ENCODE measurements at places on chromosomes 6 and 20. TPM values are rescaled to one million over a fixed set of nuclear protein-coding genes. Genes with fewer than 3 reads are reported as not detected.

MTFR2 gene
- total RNA-seq = 2.7 TPM

GRCh38 chr20:24296477-24297261 lies 172.8 kb upstream of the SYNDIG1 start:
- H3K27me3 ChIP-seq = no peaks in the 10 kb centered on the region
- no peaks in the 10 kb centered on the region for H3K36me3 ChIP-seq
- H3K4me3 ChIP-seq = no peak overlapping the region

TMEM239 gene
- not detected for total RNA-seq

DNA sequence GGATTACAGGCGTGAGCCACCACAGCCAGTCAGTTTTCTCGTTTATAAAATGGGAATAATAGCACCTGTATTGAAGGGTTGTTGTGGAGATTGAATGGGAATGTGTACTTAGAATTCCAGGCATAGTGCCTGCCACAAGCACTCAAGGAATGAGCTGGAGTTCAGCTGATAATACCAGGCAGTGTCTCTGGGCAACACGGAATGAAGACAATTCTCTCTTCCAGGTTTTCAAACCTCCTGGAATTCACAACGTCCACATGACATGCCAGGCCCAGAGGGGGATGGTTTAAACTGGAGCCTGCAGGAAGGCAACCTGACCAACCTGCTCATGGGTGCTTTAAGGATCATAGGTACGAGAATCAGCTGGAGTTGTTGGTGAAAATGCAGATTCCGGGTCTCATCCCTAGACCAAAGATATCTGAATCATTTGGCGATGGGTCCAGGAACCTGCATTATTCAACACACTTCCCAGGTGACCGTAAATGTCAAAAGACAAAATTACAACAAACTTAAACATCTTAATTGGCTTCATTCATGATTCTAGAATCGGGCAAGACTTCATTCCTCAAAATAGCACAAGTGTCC lies 1.9 kb upstream of the PTPN1 start:
- no peak overlapping the region for H3K27ac ChIP-seq
- H3K4me1 ChIP-seq = no peaks in the 10 kb centered on the region
- no peaks in the 10 kb centered on the region for H3K27me3 ChIP-seq
- DNase-seq = no peak
- no peaks in the 10 kb centered on the region for H3K36me3 ChIP-seq
- H3K4me3 ChIP-seq = no peak overlapping the region

DNA sequence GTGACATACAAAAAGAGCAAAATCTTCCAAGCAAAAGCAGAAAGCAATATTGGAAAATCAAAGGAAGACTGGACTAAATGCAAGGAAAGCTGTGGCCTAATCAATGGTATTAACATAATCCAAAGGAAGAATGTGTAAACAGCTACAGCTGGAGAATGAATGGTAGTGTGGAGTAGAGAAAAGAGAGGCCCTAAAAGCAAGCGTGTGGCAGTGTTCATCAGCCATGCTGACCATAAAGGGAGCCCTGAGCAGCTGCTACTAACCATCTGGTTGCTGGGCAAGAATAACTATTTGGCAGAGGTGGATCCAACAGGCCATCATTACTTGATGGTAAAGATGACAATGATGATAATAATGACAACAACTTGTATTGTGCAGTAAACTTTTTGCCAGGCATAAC lies 148.5 kb upstream of the BEND6 start:
- H3K27me3 ChIP-seq = no peaks in the 10 kb centered on the region
- H3K4me3 ChIP-seq = no peak overlapping the region
- no peak for DNase-seq
- H3K36me3 ChIP-seq = no peaks in the 10 kb centered on the region

DNA sequence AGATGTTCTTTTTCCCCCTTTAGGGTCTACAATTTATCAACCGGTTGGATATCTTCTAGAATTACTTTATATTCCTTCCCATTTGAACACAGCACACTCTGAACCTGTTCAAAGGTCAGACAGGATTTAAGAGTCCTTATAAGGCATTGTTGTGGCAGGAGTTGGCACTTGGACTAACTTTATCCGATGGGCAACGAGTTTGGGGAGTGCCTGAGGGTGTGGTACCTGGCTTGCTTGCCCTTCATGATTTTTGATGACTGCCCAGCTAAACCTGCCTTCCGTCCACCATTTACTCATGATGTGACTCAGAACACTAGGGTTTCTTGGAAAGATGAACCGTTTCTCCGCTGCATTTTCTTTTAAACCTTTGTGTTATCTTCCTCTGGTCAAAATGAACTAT lies 285.2 kb downstream of the FOXC1 start:
- no peaks in the 10 kb centered on the region for H3K27me3 ChIP-seq
- H3K36me3 ChIP-seq = no peaks in the 10 kb centered on the region
- peak; percentile 56 for DNase-seq
- no peak overlapping the region for H3K4me3 ChIP-seq
- peak overlapping the region; percentile 7 for H3K27ac ChIP-seq
- H3K4me1 ChIP-seq = no peaks in the 10 kb centered on the region

THBD gene
- 12.9 TPM for total RNA-seq

DNA sequence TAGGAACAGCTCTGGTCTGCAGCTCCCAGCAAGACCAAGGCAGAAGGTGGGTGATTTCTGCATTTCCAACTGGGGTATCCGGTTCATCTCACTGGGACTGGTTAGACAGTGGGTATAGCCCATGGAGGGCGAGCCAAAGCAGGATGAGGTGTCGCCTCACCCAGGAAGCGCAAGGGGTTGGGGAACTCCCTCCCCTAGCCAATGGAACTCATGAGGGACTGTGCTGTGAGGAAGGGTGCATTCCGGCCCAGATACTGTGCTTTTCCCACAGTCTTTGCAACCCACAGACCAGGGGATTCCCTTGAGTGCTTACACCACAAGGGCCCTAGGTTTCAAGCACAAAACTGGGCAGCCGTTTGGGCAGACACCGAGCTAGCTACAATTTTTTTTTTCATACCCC lies 21.8 kb downstream of the HDDC2 start:
- DNase-seq = no peak
- no peak overlapping the region for H3K4me3 ChIP-seq
- no peaks in the 10 kb centered on the region for H3K27me3 ChIP-seq

GRCh38 chr6:13807696-13808095 lies 6.7 kb downstream of the MCUR1 start:
- DNase-seq = no peak
- no peaks in the 10 kb centered on the region for H3K36me3 ChIP-seq
- no peak overlapping the region for H3K27ac ChIP-seq
- H3K4me3 ChIP-seq = no peak overlapping the region
- peaks cover under 1% of the 10 kb centered on the region for H3K4me1 ChIP-seq
- H3K27me3 ChIP-seq = no peaks in the 10 kb centered on the region

DNA sequence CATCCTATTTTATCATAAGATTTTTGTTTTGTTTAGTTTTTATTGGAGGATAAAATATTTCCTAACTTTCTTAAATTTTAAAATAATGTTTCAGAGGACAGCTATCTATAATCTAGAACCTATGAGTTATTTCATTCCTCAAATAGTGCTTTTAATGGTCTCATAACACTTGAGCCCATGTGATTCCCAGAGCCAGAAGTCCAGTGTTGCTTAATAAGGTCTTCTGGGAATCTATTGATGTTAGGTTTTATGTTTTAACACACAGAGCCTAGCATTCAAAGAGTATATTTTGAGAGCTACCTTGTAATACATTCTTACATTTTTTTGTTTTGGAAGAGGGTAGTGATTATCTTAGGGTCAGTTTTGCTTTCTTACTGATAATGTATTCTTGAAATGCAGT lies 200.2 kb downstream of the CENPW start:
- H3K27ac ChIP-seq = no peak overlapping the region
- DNase-seq = no peak
- H3K27me3 ChIP-seq = no peaks in the 10 kb centered on the region
- H3K36me3 ChIP-seq = no peaks in the 10 kb centered on the region
- no peaks in the 10 kb centered on the region for H3K4me1 ChIP-seq
- no peak overlapping the region for H3K4me3 ChIP-seq

- no peak overlapping the region for H3K4me3 ChIP-seq
- no peak overlapping the region for H3K27ac ChIP-seq
- H3K27me3 ChIP-seq = peaks cover 15% of the 10 kb centered on the region
- H3K36me3 ChIP-seq = no peaks in the 10 kb centered on the region
- DNase-seq = no peak
- peaks cover 23% of the 10 kb centered on the region for H3K4me1 ChIP-seq
These were observed 13.6 kb downstream of the TNXB start for GRCh38 chr6:32095338-32096086.

PLA2G7 gene
- total RNA-seq = 0.66 TPM

DNA sequence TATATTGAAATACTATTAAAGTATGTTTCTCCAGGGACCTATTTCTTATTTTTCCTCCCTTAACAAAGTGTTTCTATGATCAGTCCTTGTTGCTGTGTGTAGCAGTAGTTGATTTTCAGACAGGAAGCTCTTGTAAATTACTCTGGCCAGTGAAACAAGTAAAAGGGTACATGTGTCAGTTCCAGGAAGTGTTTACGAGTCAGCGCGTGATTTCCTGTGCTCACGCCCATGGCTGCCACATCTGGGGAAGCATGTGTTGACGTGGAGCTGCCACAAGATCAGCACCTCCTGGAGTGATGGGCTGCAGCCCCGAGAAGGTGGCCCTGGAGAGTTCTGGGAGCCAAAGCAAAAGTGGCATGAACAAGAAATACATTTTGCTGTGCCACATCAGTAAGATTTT lies 38.6 kb upstream of the GGTLC1 start:
- no peaks in the 10 kb centered on the region for H3K27me3 ChIP-seq
- no peak overlapping the region for H3K4me3 ChIP-seq
- peak overlapping the region; percentile 14 for H3K27ac ChIP-seq
- H3K4me1 ChIP-seq = no peaks in the 10 kb centered on the region

SHLD1 gene
- 8.4 TPM for total RNA-seq

DNA sequence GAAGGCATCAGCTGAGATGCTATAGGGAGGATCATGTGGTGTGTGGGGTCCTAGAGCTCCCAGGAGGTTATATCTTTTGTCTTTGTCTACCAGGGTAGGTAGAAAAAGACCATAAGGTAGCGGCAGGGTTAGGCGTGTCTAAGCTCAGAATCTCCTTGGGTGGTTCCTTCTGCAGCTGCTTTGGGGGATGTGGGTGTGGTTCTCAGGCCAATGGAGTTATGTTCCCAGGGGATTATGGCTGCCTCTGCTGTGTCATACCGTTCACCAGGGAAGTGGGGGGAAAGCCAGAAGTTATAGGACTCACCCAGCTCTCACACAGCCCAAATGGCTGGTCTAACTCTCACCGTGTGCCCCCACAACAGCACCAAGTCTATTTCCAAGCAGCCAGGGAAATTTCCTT lies 107.4 kb upstream of the ADGRB3 start:
- H3K27ac ChIP-seq = no peak overlapping the region
- H3K36me3 ChIP-seq = no peaks in the 10 kb centered on the region
- DNase-seq = no peak
- H3K27me3 ChIP-seq = no peaks in the 10 kb centered on the region
- H3K4me1 ChIP-seq = no peaks in the 10 kb centered on the region

GRCh38 chr6:152879681-152880080 lies 103.2 kb downstream of the FBXO5 start:
- H3K27me3 ChIP-seq = no peaks in the 10 kb centered on the region
- no peaks in the 10 kb centered on the region for H3K4me1 ChIP-seq
- H3K4me3 ChIP-seq = no peak overlapping the region
- H3K27ac ChIP-seq = no peak overlapping the region
- DNase-seq = no peak
- H3K36me3 ChIP-seq = no peaks in the 10 kb centered on the region

GRCh38 chr20:21136015-21136732 lies 10.3 kb downstream of the KIZ start:
- H3K4me1 ChIP-seq = no peaks in the 10 kb centered on the region
- H3K36me3 ChIP-seq = no peaks in the 10 kb centered on the region
- DNase-seq = no peak
- no peaks in the 10 kb centered on the region for H3K27me3 ChIP-seq

PLCB1 gene
- total RNA-seq = 8.4 TPM

GRCh38 chr6:137637121-137637520 lies 142.9 kb upstream of the OLIG3 start:
- no peaks in the 10 kb centered on the region for H3K27me3 ChIP-seq
- H3K36me3 ChIP-seq = no peaks in the 10 kb centered on the region
- no peak overlapping the region for H3K4me3 ChIP-seq
- no peak for DNase-seq
- no peaks in the 10 kb centered on the region for H3K4me1 ChIP-seq
- H3K27ac ChIP-seq = no peak overlapping the region

- H3K27me3 ChIP-seq = no peaks in the 10 kb centered on the region
- no peaks in the 10 kb centered on the region for H3K36me3 ChIP-seq
- no peak for DNase-seq
- H3K4me1 ChIP-seq = no peaks in the 10 kb centered on the region
These were observed 156.4 kb upstream of the SYNCRIP start for GRCh38 chr6:85798931-85799652.

SPATS1 gene
- total RNA-seq = not detected

- no peaks in the 10 kb centered on the region for H3K36me3 ChIP-seq
- H3K4me3 ChIP-seq = no peak overlapping the region
- DNase-seq = no peak
- H3K27ac ChIP-seq = no peak overlapping the region
- no peaks in the 10 kb centered on the region for H3K4me1 ChIP-seq
These were observed 16.9 kb downstream of the KCNK15 start for GRCh38 chr20:44762466-44763140.

RIMS4 gene
- total RNA-seq = not detected

TRIM31 gene
- 38.2 TPM for total RNA-seq

DNA sequence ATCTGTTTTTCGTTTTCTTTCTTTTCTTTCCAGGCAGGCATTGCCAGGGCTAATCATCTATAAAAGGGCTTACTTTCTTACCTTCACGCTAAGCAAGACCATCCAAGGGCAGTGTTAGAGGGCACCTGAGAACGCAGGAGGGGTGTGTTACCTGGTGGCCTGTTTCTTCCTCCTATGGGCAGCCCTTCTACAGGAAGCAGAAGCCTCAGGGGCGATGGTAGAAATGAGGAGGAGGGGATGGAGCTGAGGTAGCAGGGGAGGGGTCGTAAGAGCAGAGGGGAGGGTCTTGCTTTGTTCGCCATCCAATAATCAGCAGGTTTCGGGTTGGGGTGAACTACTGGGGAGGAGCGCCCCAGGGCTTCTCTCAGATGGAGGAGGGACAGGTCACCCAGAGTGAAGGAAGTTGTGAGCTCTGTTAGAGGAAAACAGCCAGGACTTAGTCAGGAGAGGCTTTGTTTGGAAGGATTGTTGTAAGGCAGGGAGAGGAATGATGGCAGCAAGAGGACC lies 1.5 kb upstream of the CCR6 start:
- no peaks in the 10 kb centered on the region for H3K36me3 ChIP-seq
- H3K27ac ChIP-seq = peak overlapping the region; percentile 87
- peaks cover 18% of the 10 kb centered on the region for H3K4me1 ChIP-seq
- no peaks in the 10 kb centered on the region for H3K27me3 ChIP-seq

DNA sequence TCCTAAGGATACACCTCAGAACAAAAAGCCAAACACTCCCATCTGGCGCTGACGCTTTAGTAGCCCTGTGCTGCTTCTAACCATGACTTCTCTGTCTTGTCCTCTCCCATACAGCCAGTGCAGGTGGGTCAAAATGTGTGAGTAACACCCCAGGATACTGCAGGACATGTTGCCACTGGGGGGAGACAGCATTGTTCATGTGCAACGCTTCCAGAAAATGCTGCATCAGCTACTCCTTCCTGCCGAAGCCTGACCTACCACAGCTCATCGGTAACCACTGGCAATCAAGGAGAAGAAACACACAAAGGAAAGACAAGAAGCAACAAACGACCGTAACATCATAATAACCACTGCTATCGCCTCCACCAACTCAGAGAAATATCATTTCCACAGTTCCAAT lies 1.4 kb downstream of the DEFB132 start:
- H3K36me3 ChIP-seq = no peaks in the 10 kb centered on the region
- H3K4me3 ChIP-seq = no peak overlapping the region
- H3K4me1 ChIP-seq = no peaks in the 10 kb centered on the region
- no peak overlapping the region for H3K27ac ChIP-seq
- no peaks in the 10 kb centered on the region for H3K27me3 ChIP-seq

GRCh38 chr20:2749951-2750490 lies 50.4 kb downstream of the CPXM1 start:
- H3K27me3 ChIP-seq = no peaks in the 10 kb centered on the region
- no peak for DNase-seq
- no peaks in the 10 kb centered on the region for H3K36me3 ChIP-seq
- no peak overlapping the region for H3K4me3 ChIP-seq
- H3K27ac ChIP-seq = no peak overlapping the region

All from Peyer's patch (tissue), 4 donors.